Spleen (tissue), 13 donors: ENCODE measurements at places on chromosomes 4 and X. TPM values are rescaled to one million over a fixed set of nuclear protein-coding genes. Genes with fewer than 3 reads are reported as not detected.

CENPVL2 gene
- not detected for polyA plus RNA-seq

TMEM164 gene
- 4.0 TPM for polyA plus RNA-seq

TRIM60 gene
- polyA plus RNA-seq: not detected

TCP11X2 gene
- not detected for polyA plus RNA-seq

GAGE12E gene
- not detected for polyA plus RNA-seq

FAM13A gene
- polyA plus RNA-seq: 2.7 TPM

RIPPLY1 gene
- not detected for polyA plus RNA-seq

LONRF3 gene
- 0.45 TPM for polyA plus RNA-seq

ARHGAP10 gene
- 7.2 TPM for polyA plus RNA-seq

PJA1 gene
- 8.6 TPM for polyA plus RNA-seq

RHOH gene
- polyA plus RNA-seq: 76.6 TPM

GAGE12F gene
- not detected for polyA plus RNA-seq

CFP gene
- 85.8 TPM for polyA plus RNA-seq

SOX3 gene
- not detected for polyA plus RNA-seq

SFRP2 gene
- 0.86 TPM for polyA plus RNA-seq

NLGN3 gene
- 0.14 TPM for polyA plus RNA-seq

BEX4 gene
- polyA plus RNA-seq: 45.7 TPM

SYTL4 gene
- 2.2 TPM for polyA plus RNA-seq

PRSS12 gene
- 0.12 TPM for polyA plus RNA-seq

EGF gene
- polyA plus RNA-seq: 0.03 TPM

EXOC1L gene
- not detected for polyA plus RNA-seq

DCAF4L1 gene
- polyA plus RNA-seq: 0.15 TPM

ASMT gene
- 3.9 TPM for polyA plus RNA-seq

APLN gene
- 0.18 TPM for polyA plus RNA-seq

TCEAL2 gene
- polyA plus RNA-seq: 2.3 TPM

IL21 gene
- 0.10 TPM for polyA plus RNA-seq

LAMTOR3 gene
- 43.8 TPM for polyA plus RNA-seq

GSX2 gene
- 0.47 TPM for polyA plus RNA-seq

CTAG2 gene
- not detected for polyA plus RNA-seq

OFD1 gene
- 54.0 TPM for polyA plus RNA-seq

CLDN22 gene
- polyA plus RNA-seq: not detected

NOA1 gene
- polyA plus RNA-seq: 8.6 TPM

AR gene
- polyA plus RNA-seq: 0.13 TPM

HSFX1 gene
- polyA plus RNA-seq: 1.2 TPM

SAT1 gene
- 1,355 TPM for polyA plus RNA-seq

HTT-AS gene
- polyA plus RNA-seq: not detected

DRD5 gene
- not detected for polyA plus RNA-seq

SAGE1 gene
- polyA plus RNA-seq: not detected

OTC gene
- not detected for polyA plus RNA-seq

MAML3 gene
- 1.6 TPM for polyA plus RNA-seq

H2BW2 gene
- not detected for polyA plus RNA-seq

CYSLTR1 gene
- polyA plus RNA-seq: 10.7 TPM

STBD1 gene
- 0.26 TPM for polyA plus RNA-seq

AFF2 gene
- polyA plus RNA-seq: 0.04 TPM
